ENCODE measurements at places on chromosomes 6 and 20.

GRCh38 chr6:98847416-98847778 is 13.0 kb downstream of the POU3F2 start:
- DNase-seq: no peak

DNA sequence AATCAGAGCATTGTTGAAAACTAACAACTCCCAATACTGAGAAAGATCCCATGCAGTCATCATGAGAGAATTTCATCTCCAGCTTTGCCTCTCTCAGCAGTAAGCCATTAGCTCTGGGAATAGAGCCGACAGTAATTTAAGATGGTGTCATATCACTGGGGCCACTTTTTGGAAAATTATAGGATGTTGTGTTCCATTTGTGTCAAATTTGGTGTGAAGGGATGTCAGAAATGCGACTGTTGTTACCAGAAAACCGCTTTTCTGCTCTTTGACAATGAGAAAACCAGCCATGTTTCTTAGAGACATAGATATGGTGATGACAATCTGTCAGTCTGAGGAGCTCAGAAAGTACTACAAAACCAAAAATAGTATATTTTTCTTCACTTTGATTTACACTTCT is 106.3 kb upstream of the KHDRBS2 start:
- no peak for DNase-seq

DNA sequence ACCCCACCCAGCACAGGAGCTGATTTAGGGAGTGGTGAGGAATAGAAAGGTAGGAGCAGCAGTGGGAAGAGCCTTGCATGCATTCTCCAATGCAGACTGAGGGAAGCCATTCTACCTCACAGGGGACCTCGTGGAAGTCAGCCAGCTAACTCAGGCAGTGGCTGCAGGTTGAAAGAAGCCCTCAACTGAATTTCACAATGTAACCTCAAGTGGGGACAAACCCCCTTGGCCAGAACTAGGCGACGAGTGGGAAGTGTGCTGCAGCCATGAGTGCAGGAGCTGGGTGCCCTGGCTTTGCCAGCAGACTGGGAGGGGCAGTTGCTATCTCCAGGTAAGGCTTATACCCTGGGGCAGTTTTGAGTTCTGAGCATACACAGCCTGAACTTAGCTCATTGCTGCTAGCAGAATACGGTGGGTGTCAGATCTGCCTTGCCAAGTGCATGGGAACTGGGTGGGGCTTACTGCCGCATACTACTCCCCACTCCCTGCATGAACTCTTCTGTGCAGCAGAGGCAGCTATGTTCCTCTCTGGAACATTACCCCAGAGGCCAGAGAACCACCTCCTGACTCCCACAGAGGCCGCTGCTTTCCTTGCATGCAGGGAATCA is 126.5 kb downstream of the CDK19 start:
- no peak for DNase-seq

GRCh38 chr6:118494091-118494490 is 54.0 kb upstream of the PLN start:
- DNase-seq: no peak

GRCh38 chr20:12093057-12093796 is 175.5 kb downstream of the BTBD3 start:
- DNase-seq: no peak

DNA sequence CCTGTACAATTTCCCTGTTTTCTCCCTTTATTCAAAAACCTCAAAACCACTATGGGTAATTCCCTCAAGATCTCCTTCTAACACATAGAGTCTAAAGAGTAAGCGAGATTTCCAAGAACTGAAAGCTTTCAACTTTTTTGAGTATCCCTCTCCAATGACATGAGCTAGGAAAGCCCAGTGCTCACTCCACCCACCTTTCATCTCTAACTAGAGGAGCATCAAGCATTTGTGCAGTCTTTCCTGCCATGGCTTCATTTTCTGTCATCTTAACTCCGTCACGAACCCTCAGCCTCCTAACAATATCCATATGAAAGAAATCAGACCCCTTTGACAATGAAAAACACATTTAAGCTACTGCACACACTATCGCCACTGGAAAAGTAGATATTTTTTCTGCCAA is 91.9 kb upstream of the SUPT3H start:
- DNase-seq: no peak

GRCh38 chr20:1134355-1134754 is 16.0 kb downstream of the PSMF1 start:
- no peak for DNase-seq

GRCh38 chr6:168343239-168344150 is 23.9 kb upstream of the DACT2 start:
- DNase-seq: no peak

DNA sequence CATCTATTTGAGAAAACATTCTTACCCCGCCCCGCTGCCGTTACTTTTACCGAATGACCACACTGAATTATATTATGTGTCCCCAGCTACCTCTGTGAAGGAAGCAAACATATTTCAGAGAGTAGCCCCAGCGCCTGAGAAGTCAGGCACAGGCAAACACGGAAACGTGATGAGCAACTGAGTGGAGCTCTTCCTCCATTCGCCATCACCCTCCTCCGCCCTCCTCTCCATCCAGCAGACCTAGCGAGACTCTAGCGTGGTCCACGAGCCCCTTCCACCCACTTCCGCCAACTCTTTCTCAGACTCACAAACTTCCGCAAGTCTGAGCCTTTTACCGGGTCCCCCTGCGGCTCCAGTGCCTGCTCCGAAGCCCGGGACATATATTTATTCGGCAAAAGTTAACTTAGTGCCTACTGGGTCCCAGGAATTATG is 582 bp downstream of the SNRPB start:
- peak; percentile 73 for DNase-seq

DNA sequence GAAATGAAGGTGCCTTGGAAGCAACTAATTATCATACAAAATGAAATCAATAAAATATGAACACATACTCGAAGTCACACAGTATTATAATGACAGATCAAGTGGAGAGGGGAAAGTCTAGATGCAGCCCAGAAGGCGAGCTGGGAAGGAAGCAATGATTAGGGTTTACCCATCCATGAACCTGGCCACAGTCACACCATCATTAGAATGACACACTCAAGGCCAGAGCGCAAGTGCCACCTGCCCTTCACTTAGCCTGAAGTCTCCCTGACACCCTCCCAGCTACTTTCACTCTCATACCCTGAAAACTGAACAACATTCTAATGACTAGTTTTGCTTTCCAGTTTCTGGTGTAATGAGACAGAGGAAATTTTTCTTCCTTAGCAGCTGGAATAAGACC is 302.8 kb upstream of the JARID2 start:
- no peak for DNase-seq

GRCh38 chr20:59069026-59069425 is 26.4 kb upstream of the PRELID3B start:
- no peak for DNase-seq

DNA sequence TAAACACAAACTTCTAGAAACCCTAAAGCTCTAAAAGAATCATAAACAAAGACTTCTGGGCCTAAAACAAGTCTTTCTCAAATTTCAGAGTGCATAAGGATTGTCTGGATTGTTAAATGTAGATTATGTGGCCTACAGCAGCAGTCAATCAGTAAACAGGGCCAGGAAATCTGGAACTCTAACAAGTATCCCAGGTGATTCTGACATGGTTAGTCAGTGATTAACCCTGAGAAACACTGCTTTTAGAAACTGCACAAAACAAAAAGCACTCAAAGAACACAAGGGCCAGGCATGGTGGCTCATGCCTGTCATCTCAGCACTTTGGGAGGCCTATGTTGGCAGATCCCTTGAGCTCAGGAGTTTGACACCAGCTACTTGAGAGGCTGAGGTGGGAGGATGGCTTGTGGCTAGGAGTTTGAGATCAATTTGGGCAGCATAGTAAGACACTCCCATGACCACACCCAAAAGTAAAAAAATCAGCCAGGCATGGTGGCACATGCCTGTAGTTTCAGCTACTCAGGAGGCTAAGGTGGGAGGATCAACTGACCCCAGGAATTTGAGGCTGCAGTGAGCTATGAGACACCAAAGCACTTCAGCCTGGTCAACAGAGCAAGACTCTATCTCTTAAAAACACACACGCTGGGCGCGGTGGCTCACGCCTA is 5.9 kb downstream of the MED20 start:
- no peak for DNase-seq

DNA sequence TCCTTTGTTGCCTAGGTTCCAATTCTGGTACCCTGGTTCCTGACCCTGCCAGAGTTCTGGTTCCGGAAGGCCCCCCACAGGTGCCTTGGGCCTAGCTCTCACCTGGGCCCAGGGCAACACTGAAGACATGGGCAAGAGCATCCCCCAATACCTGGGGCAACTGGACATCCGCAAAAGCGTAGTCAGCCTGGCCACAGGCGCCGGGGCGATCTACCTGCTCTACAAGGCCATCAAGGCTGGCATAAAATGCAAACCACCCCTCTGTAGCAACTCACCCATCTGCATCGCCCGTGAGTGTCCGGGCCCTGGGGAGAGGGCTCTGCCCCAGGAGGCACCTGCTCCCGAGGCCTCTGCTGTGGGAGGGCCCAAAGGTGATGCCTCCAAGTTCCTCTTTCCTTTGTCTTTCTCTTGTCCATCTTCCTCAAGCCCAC is at the start of gene ARMC12:
ARMC12 (plus strand) TSS at position 51 of the 431 bp plus-strand sequence; CDS start at position 128, 77 bp downstream.
- no peak for DNase-seq

DNA sequence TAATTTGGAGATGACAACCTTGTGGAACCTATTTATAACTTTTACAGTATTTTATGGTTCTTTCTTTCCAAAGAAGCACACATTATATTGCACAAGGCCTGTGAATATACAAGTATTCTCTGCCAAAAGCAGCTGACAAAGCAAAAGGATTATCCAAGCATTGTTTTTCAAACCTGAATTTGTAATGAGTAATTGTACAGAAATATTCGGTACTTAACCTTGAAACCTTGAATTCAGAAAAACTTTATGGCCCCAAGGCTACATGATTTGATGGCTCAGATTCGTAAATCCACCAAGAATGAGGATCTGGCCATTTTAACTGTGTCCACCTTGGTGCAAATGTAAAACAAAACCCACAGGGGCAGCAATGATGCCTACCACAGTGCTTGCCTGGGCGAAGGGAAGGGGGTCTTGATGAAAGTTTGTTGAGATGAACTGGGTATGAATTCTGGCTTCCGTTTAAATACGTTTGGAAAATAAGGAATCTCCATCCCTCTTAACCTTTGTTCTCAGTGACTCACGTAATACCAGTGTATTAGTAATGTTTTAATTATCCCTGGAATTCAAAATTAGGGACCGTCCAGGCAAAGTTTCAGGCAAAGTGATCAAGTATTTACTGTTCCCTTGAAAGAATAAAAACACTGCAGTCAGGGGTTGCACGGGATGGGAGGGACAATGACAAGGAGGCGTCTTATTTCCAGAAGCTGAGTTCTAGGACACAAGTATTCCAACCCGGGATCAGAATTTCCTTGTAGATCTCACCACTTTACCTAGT is 2.7 kb upstream of the RBM24 start:
- no peak for DNase-seq

DNA sequence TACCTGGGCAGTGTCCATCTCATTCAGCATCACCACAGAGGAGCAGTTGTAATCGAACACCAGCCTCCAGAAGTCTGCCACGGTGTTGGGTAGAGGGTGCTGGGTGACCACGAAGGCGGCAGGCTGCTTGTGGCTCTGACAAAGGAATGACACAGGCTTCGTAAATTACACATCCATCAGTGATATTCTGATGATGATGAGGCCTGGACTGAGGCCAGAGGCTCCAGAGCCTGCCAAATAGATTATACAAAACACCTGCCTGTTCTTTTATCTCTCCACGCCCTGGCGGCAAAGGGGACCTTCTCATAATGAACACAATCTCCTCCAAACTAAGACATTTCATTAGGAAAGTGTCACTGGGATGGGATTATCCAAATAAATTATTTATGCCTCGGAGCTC is 480.2 kb upstream of the CHD6 start:
- no peak for DNase-seq

DNA sequence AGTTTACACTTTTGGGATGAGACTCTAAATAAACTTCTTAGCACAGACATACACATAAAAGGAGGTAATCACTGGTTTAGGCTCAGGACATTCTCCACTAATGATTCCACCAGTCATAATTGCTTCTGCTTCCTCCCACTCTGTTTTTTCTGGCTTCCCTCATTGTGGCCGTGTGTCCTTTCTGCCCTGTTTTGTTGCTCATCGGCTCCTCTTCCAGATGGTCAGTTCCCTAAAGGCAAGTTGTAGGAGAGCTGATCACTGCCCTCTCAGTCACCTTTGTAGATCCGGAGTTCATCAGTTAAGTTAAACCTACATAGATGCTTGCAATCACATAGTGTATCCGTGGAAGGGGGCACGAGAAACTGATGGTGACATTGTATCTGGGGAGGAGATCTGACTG is 200.5 kb upstream of the ARG1 start:
- DNase-seq: no peak

- no peak for DNase-seq
Measured at GRCh38 chr6:81816380-81816779, 63.9 kb upstream of the TENT5A start.

DNA sequence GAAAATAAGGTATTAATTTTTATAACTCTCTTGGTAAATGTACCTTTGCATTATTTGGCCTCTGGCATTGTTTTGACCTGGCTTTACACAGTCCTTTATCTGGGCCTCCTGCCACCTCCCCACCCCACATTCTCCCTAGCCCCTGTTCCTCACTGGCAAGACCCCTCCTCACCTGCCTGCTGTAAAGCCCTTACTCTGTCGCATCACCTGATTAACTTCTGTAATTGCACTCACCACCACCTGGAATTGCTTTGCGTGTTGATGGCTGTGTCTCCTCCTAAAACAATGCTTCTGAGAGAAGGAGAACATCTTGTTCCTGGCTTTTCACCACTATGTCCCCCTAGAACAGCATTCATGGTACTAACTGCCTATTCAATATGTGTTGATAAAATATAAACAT is 24.8 kb downstream of the SNX9 start:
- no peak for DNase-seq

DNA sequence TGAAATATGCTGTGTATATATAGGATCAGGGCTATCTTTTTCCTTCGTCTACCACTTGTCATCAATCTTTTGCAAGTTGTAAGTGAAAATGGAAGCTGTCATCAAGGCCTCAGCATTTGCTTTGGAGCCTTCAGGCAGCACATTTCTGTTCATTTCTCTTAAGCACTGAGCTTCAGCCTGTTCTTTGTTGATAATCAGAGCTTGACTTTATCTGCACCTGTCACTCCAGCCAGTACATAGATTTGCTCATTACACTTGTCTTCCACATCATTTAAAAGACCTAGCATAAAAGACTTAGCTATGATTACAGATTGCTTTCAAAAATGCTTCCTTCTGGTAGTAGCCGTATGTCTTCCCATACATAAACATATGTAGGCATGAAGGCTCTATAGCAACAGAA is 189.8 kb upstream of the GRIK2 start:
- no peak for DNase-seq

Data from right forelimb (tissue), 1 donor.